ENCODE measurements at places on chromosomes 5 and 9.

DNA sequence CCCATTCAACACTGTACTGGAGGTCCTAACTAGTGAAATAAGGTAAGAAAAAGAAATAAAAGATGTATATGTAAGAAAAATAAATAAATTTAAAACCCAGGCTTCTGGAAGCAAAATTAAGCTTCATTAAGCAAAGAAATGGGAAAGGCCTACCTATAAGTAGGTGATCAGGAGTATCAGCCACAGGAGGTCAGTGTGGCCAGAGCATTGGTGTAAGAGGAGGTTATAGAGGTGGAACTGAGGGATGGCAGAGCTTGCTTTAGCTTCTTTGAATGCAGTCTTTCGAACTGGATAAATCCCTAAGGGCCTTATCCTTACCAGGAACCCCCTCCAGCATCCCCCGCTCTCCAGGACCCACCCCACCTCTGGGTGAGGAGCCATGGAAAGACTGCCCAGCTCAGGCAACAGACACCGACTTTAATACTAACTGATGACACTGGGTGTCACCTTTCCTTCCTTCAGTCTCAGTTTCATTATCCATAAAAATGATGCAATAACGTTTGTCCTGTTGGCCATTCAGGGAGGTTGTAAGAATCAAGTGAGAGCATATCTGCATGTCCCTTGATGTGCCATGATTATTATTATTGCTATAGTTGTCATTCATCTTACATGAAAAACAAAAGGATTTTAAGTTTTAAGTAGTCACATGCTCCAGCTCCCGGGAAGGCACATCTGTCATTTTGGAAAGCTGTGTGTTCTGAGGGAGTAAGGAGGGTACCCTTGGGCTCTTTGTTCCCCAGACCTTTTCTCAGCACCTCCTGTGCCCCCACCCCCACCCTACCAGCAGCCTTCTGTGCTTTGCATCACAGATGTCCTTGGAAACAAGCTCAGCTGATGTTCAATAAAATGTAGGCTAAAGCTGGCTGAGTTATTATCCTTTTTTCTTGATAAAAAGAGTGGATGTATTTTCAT lies 50.8 kb upstream of the CTNNA1 start:
- no peak for DNase-seq

DNA sequence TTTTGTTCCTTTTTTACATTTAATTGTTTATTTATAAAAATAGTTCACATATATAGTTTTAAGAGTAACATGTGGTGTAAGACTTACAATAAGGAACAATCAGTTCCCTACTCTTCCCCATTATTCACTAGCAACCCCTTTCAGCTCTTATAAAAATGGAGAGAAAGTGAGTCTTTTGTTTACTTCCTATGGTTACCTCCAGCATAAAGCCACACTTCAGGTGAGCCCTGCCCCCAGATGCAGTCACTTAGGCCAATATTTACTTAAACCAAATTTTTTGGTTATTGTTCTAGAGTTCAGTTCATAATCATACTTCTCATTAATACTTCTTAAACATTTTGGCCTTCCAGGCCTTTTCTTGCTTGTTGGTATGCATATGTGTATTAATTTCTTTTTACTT lies 33.7 kb downstream of the UBE2R2 start:
- DNase-seq, result no peak

DNA sequence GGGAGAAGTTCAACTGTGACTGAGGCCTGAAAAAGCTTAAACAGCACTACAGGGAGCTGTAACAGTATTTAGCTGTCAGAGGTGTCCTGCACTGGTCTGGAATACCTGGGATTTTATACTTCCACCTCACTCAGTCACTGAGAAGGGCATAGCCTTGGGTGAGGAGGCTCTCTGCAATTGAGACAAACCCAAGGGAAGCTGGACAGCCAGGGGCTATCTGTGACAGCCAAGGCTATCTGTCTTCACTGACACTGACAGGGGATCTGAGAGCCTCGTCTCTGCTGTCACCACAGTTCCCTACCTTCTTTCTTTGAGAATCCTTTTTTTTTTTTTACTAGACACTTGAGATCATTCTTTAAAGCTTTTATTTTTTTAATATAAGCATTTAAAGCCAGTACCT lies 356.2 kb upstream of the CD180 start:
- no peak for DNase-seq

DNA sequence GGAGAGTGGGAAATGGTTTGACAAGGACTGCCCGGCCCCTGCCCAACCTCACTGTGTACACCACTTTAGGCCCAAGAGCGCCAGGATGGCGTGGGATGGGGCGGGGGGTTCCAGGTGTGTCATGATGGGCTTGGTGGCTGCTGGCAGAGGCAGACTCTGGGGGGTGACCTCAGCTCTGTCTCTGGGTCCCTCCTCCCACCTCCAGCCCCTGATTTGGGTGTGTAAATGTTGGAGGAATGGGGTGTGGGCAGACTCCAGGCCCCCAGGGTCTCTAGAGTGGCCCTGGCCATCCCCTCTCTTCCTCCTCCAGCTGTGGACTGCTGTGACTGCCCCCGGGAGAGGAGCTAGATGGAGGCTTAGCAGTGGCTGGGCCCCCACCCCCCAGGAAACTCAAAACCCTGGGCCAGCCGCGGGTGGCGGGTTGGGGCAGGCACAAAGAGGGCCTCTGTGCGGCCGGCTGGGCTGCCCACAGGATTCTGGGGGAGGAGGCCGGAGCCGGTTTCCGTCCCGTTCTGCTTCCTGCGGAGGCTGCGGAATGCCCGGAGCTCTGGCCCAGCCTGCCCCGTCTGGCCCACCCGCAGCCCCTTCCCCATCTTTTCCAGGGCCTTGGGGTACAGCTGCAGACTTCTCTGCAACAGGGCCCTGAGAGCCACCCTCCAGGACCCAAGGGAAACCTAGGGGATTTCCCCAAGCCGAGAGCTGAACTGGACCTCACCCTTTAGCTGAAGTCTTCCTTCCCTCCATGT lies 23.1 kb downstream of the CXXC5 start:
- no peak for DNase-seq

DNA sequence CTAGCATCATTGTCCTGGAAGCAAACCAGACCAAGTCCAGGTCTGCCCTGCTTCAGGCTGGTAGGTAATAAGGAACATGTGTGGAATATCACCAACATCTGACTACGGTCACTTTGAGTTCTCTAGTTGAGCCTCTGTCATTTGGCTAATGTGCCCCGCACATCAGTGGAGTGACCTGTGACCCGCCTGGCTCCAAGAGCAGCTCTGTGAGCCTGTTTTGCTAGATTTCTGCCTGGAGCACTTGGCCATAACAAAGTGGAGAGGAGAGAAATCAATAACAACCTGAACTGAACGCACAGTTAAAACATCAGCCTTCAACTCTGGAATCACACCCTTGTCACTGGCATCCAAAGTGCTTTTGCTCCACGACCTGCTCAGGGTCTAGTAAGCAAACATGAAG lies 115.7 kb downstream of the PPP2R2B start:
- no peak for DNase-seq

GRCh38 chr5:27652505-27652904 lies 614.1 kb upstream of the CDH9 start:
- no peak for DNase-seq

- no peak for DNase-seq
Measured at GRCh38 chr5:64147849-64148441, 17.7 kb upstream of the RNF180 start.

GRCh38 chr5:137733006-137733405 lies 2.9 kb downstream of the KLHL3 start:
- no peak for DNase-seq

DNA sequence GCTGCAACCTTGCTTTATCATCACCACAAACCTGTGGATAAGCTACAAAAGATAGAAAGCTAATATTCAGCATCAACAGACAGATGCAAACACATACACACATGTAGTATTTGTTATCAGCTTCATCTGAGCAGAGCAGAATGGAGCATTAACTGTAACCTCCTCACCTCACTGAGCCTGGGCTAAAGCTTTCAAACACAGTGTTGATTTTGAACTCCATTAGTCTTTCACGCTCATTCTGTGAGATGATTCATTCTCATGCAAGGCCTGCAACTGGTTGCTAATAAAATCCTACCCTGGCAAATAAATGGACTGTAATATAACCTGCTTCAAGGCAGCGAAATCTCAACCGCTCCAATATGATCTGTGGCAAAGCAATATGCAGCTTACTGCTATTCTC lies 1360.6 kb upstream of the ACO1 start:
- DNase-seq, result no peak

GRCh38 chr5:120628156-120628555 lies 164.1 kb downstream of the PRR16 start:
- no peak for DNase-seq

GRCh38 chr9:7921545-7922197 lies 122.1 kb upstream of the DMAC1 start:
- no peak for DNase-seq

DNA sequence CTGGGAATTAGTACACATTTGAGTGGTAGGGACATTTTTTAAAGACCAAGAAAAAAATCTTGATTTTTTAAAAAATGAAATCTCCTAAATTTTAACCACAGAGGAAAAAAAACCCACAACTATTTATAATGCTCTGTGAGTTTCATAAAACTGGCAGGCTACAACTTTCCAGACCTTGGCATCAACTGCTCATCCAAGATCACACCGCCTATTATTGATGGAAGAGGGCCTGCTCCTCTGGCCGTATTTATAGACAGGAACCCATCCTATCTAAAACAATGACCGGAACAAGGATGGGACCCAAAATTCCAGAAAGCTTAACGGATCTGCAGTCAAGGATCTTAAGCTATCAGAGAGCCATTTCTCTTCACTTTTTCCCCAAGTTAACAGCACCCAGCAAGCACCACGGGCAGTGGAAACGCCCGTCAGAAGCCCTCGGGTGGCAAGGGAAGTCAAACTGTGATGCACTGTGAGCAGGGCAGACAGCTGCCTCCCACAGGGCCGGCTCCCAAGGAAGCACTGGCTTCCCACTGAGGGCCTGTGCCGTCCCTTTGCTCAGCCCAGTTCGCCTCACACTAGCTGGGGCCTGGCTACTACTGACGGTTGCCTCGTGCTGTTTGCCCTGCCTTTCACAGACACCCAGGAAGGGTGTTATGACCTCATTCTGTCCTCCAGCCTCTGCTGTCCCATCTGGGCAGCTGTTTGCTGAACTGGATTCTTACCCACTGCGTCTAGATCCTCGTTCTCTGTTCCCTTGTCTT lies 62.8 kb downstream of the CDC14B start:
- no peak for DNase-seq

- DNase-seq, result no peak
Measured at GRCh38 chr5:10275991-10276390, 25.9 kb downstream of the CCT5 start.

- no peak for DNase-seq
Measured at GRCh38 chr5:20032896-20033295, 44.9 kb upstream of the CDH18 start.

DNA sequence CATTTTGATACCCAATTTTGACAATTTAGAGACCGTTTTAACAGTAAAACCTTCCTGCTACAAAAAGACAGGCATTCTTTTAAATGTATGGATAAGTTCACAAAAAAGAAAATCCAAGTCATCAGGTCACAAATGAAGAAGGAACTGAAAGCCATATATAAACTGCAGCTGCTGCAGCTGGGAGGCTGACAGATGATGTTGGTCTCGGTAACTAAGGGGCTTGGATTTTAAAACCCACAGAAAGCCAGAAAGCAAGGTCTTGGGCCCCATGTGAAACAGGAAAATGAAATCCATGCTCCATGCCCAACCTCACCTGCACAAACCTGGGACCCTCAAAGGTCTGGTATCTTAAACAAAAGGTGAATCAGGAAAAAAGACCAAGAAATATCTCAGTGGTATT lies 15.7 kb upstream of the C5orf34 start:
- DNase-seq, result no peak

GRCh38 chr5:112390327-112390726 lies 28.8 kb downstream of the EPB41L4A start:
- DNase-seq, result no peak

DNA sequence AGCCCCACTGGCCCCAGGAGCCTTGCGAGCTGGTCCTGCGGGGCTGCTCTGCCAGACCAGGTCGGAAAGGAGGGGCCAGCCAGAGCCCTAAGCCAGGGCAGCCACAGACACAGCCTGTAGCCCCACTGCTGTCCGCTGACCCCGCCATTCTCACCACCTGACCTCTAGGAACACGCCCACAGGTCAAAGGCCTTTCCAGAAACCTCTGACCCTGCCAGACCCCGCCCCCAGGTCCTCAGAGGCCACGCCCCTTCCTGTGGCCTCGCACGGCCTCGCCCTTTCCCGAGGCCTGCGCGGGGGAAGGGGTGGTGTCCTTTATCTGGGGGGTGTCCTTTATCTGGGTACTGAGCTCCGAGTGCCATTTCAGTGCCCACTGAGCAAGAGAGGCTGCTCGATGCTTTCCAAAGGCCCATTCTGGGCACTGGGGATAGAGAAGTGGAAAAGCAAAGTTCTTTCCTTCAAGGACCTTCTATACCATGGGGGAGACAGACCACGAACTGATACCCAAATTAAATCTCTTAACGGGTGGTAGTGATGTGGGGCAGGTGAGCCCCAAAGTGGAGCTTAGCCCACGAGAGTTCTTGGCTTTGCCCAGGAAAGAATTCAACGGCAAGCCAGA lies 46.5 kb downstream of the P4HA2 start:
- DNase-seq, result no peak

GRCh38 chr9:94734054-94734754 lies 7.7 kb downstream of the AOPEP start:
- no peak for DNase-seq

DNA sequence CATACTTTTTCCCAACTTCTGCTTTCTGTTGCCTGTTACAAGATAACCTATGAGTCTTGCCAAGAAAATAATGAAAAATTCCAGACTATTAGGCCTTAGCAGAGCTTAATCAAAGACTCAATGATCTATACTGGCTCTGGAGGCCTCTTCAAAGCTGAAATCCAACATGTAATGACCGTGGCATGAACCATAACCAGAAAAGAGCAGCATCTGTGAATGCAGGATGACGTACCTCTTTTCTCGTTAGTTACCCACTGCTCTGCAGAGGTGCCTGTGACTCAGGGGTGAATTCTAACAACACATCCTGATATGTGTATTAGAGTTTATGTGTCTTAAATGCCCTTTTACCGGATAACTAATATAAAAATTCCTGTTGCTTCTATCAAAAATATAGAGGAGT lies 645.4 kb downstream of the PRELID2 start:
- no peak for DNase-seq

DNA sequence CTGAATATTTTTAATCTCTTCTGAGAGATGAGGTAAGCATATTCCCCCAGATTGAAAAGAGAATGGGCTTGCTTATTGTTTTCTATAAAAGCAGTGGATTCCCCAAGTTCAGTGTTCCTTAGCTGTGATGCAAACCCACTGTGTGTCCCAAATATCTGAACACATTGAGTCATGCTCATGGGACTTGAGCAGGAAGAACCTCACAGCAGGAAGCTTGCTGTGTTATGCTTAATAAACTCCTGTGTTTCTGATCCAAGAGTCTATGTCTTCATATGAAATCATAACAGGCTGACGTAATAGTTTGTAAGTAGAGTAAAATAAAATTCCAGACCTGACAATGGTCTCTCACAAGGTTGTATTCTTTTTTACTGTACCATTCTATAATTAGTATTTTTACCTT lies 24.8 kb upstream of the LOX start:
- no peak for DNase-seq

Data from CD4-positive, alpha-beta T cell (primary cell).